Esophagus squamous epithelium (tissue), 5 donors: ENCODE measurements at places on chromosomes 16 and 17. TPM values are rescaled to one million over a fixed set of nuclear protein-coding genes. Genes with fewer than 3 reads are reported as not detected.

DNA sequence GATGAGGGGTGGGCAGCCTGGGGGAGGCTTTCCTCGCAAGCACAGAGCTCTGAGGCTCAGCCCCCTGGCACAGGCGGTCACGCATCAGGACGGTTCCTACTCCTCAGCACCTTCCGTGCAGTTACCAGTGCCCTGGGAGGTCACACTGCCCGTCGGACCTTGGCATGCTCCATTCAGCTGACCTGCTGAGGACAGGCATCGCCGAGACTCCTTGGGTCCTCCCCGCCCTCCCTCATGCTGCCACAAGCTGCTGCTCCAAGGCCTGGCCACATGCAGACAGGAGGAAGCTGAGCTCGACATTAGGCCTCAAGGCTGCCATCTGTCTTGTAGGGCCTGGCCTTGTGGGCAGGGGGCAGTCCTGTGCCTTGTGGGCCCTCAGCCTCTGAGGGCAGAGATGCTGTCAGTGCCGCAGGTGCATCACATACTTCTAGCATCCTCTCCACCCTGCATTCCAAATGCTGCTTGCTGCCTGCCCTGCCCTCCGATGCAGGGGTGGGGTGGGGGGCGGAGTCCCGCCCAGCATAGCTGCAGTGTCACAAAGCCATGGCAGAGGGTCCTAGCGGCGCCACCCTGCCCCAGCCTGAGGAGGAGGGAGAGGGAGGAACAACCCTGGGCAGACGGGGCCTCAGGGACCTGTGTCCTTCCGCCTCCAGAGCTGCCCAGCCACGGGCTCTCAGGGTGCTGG is 9.3 kb downstream of the C16orf90 start:
- H3K4me3 ChIP-seq, result no peak overlapping the region
- H3K4me1 ChIP-seq, result no peaks in the 10 kb centered on the region
- H3K27ac ChIP-seq, result no peak overlapping the region
- H3K27me3 ChIP-seq, result no peaks in the 10 kb centered on the region
- no peak for DNase-seq

DNA sequence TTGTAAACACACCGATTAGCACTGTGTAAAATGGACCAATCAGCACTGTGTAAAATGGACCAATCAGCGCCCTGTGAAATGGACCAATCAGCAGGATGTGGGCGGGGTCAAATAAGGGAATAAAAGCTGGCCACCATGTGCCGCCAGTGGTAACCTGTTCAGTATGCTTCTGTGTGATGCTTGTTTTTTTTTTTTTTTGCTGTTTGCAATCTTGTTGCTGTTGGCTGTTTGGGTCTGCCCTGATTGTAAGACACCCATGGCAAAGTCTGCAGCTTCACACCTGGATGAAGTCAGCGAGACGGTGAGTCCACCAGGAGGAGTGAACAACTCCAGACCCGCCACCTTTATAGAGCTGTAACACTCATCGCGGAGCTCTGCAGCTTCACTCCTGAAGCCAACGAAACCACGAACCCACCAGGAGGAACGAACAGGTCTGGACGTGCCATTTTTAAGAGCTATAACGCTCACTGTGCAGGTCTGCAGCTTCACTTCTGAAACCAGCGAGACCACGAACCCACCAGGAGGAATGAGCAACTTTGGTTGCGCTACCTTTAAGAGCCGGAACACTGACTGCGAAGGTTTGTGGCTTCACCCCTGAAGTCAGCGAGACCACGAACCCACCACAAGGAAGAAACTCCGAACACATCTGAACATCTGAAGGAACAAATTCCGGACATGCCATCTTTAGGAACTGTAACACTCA is 85.0 kb upstream of the MED9 start:
- DNase-seq, result no peak
- no peaks in the 10 kb centered on the region for H3K27me3 ChIP-seq
- no peak overlapping the region for H3K4me3 ChIP-seq
- H3K36me3 ChIP-seq, result no peaks in the 10 kb centered on the region
- H3K4me1 ChIP-seq, result peaks cover 5% of the 10 kb centered on the region
- no peak overlapping the region for H3K27ac ChIP-seq

GRCh38 chr17:9971991-9972390 is 66.9 kb upstream of the RCVRN start:
- no peak overlapping the region for H3K4me3 ChIP-seq
- H3K36me3 ChIP-seq, result no peaks in the 10 kb centered on the region
- no peak overlapping the region for H3K27ac ChIP-seq
- DNase-seq, result no peak
- H3K4me1 ChIP-seq, result peaks cover 30% of the 10 kb centered on the region

DNA sequence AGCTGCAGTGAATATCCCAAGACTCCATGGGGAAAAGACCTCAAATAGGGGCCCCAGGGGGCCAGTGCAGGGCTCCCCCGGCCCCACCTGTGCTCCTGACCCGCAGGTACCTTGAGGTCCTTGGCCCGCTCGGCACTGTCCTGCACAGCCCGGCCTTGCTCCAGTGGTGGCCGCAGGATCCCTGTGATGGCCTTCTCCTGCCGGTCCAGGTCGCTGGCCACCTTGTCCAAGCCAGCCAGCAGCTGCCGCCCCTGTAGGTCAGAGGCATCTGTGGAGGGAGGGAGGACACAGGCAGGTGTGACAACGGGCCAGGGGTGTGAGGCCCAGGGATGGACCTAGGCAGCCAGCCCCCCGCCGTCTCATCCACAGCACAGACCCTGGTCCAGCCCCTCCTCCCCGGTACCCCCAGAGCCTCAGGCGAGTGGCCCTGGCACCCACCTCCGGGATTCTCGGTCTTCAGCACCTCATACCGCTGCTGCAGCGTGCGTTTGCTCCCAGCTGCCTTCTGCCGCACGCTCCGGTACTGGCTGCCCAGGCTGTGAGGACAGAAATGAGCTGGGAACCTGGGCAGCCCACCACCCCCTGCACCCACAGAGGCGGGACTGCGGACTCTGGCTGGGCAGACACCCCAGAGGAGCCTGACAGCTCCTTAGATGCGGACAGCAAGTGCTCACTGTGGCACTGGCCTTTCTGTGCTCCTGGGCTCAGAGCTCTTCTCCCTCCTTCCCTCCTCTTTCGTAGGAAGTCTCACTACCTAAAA is 43.7 kb downstream of the PPL start:
- no peak overlapping the region for H3K4me3 ChIP-seq
- no peaks in the 10 kb centered on the region for H3K27me3 ChIP-seq
- no peak overlapping the region for H3K27ac ChIP-seq
- no peak for DNase-seq

GRCh38 chr16:80063031-80063712 is 462.6 kb upstream of the MAF start:
- peaks cover 16% of the 10 kb centered on the region for H3K4me1 ChIP-seq
- no peaks in the 10 kb centered on the region for H3K27me3 ChIP-seq
- peak overlapping the region; percentile 62 for H3K27ac ChIP-seq

The KRTAP9-3 gene
- total RNA-seq, result not detected
